Panc1 (cell line): ENCODE measurements at places on chromosomes 7 and 10. TPM values are rescaled to one million over a fixed set of nuclear protein-coding genes. Genes with fewer than 3 reads are reported as not detected.

RAB11FIP2 gene
- 18.1 TPM for total RNA-seq

SCIN gene
- total RNA-seq = 5.6 TPM

CHAT gene
- total RNA-seq = not detected

LAMB4 gene
- total RNA-seq = not detected

CRHR2 gene
- total RNA-seq = not detected

SUN3 gene
- 0.49 TPM for total RNA-seq

TUBB8 gene
- 0.08 TPM for total RNA-seq

SAMD8 gene
- total RNA-seq = 32.0 TPM

CTNNA3 gene
- total RNA-seq = 0.85 TPM

IL15RA gene
- total RNA-seq = 11.0 TPM

GRCh38 chr7:226281-226895, 34.0 kb downstream of the FAM20C start:
- DNase-seq = no peak

- DNase-seq = no peak
Observed at GRCh38 chr7:123616223-123616622, 14.6 kb downstream of the ASB15 start.

DNA sequence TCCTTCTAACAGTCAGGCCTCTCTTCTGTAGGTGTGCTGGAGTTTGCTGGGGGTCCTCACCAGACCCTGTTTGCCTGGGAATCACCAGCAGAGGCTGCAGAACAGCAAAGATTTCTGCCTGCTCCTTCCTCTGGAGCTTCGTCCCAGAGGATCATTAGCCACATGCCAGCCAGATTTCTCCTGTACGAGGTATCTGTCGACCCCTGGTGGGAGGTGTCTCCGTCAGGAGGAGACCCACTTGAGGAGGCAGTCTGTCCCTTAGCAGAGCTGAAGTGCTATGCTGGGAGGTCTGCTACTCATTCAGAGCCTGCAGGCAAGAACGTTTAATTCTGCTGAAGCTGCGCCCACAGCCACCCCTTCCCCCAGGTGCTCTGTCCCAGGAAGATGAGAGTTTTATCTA, 611.1 kb upstream of the COBL start:
- no peak for DNase-seq

DNA sequence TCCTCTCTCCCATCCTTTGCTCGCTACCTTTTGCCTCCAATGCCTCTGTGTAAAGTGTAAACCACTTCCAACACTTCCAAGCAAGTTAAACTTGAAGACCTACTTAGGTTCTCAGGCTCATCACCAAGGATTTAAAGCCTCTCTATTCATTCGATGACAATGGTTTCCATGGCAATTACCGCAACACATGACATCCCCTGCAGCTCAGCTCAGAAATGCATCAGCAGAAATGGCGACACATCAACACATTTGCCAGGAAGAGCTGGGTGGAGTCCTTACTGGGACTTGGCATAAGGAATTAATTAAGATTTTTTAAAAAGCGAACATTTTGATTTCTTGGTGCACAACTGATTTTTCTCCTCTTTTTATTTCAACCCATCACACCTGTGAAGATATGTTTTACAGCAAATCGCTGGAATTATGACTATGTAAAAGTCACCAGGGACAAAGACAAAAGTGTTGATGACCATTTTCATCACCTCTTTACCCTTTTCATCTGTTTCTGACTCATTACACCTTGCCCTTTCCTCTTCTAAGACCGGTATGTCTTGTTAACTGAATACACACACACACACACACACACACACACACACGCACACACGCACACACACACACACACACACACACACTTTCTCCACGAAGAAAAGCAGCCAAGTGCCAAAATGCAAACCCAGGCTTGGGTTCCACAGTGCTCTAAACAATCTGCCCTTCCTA, 453.4 kb upstream of the CELF2 start:
- DNase-seq = no peak

GRCh38 chr7:40301486-40302068, 166.8 kb downstream of the SUGCT start:
- DNase-seq = no peak

DNA sequence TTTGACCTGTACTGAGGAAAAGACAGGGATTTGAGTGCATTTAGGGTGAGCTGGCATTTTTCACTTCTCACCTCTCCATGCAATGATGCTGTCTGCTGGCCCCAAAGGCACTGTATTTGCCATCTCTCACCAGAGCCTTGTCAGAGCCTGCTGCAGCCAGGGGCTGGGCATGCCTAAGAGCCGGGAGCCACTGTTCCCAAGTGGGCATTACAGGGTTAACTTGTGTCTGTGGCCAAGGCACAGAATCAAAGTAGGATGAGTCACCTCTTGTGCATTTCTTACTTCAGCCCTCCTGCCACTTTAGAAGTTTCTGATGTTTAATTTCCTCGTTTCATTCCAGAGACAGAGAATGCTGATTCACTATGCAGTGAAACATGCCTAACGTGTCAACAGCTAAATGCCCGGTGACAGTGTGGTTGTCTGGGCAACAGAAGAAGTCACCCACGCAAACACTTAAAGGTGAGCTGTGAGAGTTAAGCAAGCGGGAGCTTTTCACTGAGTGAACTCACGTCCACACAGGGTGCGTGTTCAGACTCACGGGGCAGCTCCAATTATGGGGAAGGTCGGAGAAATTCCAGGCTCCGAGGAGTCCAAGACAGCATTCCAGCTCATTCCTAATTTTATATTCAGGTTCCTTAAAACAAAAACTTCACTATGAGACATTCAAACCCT, 57.1 kb upstream of the IGFBP3 start:
- peak; percentile 88 for DNase-seq

DNA sequence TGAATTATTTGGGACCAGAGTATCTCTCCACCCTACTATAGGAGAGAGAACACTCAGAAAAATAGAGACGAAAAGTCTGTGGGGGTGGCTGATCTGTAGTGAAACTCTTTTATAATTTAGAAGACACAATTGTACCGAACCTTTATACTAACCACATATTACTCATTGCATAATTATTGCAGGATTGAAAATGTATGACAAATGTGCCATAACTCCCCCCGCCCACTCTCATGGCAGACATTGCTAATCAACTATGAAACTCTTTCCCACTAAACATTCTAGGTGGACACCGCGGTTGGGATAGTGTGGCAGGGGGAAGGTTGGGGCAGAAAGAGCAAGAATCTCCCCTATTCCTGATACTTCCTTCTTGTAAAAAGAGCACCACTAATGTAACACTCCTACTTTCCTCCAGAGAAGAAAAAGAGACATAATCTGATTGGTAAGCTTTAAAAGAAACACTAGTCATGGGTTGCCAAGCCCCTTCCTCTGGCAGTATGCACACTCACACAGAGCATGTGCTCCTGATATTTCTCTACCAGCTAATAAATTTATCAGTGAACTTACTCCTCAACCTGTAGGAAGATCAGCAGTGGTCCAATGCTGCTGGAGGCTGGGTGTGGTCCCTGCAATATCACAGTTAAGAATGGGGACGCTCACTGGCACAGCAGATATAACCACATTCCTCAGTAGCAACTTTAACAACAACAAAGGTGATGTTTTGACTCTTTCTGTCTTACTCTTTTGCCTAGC, 18.7 kb upstream of the ARID5B start:
- no peak for DNase-seq

DNA sequence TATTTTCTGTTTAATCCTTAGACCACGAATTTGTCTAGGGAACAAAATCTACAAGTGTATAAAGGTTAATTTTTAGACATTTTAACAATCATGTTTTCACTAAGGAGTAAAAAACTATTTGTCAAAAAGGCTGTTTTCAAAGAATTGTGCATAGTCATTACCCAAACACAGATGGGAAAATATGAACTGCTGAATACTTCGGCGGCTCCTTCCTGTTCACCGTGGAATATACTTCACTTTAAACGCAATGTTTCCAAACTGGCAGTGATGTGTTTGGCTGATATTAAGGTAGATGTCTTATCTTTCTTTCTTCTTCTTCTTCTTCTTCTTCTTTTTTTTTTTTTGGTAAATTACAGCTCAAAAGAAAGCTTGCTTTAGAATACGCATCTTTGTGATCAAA, 41.4 kb downstream of the JCAD start:
- DNase-seq = no peak

- DNase-seq = no peak
Observed at GRCh38 chr10:95431900-95432342, 129.2 kb downstream of the SORBS1 start.

GRCh38 chr10:61097026-61097425, 153.0 kb upstream of the RHOBTB1 start:
- DNase-seq = no peak

- no peak for DNase-seq
Observed at GRCh38 chr7:143892527-143893300, 9.3 kb downstream of the TCAF1 start.

GRCh38 chr7:23044581-23044980, 30.7 kb upstream of the HYCC1 start:
- no peak for DNase-seq

GRCh38 chr10:132881186-132881920, 61.0 kb downstream of the CFAP46 start:
- DNase-seq = no peak

DNA sequence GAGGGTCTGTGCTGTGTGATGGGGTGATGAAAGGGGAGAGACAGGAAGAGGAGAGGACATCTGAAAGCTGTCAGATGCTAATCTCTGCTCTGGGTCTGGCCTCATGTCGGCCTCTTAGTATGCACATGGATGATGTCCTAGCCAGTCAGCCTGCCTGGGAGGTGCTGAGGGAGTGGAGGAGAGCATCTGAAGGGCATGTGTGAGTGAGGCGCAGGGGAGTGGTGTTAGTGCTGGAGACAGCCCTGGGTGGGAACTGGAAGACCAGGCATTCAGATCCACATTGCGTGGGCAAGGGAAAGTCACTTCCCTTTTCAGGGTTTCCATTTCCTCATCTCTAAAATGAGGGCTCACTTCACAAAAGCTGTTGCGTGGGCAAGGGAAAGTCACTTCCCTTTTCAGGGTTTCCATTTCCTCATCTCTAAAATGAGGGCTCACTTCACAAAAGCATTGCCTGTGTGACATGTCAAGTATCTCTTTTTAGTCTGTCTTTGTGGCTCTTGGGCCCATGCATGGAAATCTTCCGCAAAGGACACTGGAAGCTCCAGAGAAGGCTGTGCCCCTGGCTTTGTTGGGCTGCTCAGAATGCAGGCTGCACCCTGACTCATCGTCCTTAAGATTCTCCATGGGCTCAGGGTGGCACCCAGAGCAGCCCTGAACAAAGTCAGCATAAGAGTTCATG, 10.0 kb downstream of the SFTPD start:
- no peak for DNase-seq

DNA sequence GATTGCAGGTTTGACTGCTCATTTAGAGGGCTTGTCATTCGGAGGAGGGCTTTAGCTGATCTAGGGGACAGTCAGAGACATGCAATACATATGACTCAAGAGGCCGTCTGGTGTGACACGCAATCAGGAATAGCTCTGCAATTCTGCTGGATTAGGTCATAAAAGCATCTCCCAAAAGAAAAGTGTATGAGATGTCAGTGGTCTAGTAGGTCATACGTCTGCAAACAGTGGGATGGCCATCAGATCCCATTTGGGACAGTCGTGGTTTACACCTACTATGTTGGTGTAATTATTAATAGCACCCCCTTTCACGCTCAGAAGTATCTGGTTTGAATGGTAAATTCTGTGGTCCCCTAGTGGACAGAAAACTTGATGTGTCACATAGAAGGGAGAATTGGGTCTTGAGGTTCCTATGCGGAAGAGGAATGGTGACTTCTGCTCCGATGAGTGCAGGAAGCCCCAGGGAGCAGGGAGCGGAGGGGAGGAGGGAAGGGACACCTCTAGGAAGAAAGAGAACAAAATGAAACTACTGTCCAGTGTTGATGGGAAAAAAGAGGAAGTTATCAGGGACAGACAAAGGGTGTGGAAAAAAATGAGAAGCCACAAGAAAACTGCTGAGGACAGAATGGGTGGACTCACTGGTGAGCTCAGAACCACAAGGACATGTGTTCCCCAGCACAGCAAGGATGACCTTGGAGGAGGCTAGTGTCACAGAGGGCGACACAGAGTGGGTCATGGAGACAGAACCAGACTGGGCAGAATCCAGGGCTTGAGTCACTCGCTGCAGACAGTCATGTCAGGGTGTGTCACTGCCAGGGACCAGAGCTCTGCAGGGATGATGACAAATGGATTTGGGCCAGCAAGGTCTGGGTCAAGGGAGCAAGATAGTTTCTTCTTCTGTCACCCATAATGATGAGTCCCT, 59.9 kb downstream of the MAP3K8 start:
- DNase-seq = no peak

- DNase-seq = no peak
Observed at GRCh38 chr7:26461518-26461917, 169.9 kb downstream of the SNX10 start.

DNA sequence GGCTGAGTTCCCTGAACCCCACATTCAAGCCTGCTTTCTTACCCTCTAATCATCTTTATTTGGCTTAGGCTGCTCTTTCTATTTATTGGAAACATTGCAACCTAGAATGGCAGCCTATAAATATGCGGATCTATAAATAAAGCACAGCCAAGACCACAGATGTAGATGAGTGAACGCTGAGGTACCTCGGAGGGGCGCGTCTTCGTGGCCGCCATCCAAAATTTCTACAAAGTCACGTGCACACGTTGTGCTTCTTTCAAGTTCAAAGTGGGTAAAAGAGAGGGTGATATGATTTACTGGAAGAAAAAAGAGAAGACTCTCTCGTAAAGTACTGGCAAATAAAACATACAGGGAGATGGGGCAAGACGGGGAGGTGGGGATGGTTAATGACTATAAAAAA, 132.6 kb upstream of the RSU1 start:
- no peak for DNase-seq

- DNase-seq = no peak
Observed at GRCh38 chr7:42692621-42693020, 219.2 kb downstream of the C7orf25 start.

- DNase-seq = no peak
Observed at GRCh38 chr10:105359708-105360107, 718.6 kb downstream of the SORCS3 start.

DNA sequence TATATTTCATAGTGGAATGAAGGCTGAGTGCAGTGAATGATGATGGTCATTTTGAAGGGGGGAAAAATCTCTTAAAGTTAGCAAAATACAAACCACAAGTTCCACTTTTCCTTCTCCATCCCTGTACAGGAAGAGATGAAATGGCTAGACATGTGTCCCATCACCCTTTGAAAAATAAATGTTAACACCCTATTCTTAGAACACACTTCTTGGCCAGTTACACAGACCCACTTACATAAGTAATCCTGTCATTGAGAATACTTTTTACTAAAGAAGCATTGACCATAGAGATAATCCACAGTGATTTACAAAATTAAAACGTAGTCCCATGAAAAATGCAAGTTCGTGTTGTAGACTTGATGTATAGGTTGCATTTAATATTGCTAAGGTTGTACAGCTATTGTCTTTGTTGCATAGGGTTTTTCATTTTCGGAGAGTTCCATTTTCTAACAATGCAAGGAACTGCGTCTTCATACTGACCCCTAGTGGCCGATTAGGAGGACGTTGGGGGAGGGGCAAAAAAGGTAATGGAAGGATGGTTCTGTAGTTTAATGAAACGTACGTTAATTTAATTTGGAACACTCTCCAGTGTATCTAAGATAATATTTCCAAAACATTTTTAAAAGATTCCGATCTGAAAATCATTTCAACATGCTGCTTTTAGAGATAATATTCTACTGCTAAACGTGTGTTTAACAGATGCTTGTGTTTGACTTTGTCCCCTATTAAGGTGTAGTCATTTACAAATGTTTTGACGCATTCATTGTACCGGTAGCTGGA, 60.9 kb downstream of the ARMC3 start:
- DNase-seq = peak; percentile 35
